ENCODE measurements at places on chromosomes 1 and 21.

GRCh38 chr1:84493747-84494146 lies 12.4 kb upstream of the SPATA1 start:
- DNase-seq: no peak

DNA sequence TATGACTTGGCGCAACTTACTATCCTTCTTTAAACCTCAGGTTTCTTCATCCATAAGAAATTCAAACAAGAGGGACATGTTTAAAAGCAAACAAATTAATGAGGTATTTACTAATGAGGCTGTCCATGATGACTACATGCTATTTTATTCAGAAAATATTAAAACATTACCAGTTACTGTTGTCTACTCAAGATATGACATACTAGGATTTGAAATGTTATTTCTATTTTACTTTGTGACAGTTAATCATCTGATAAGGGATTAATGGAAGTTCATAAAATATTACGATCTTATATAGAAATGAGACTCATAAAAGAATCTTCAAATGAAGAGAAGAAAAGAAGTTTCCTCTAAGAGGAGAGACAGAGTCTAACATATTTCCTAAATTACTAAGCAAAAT lies 80.1 kb downstream of the SPATA6 start:
- no peak for DNase-seq

- DNase-seq: no peak
Observed at GRCh38 chr1:213017447-213018273, 2.0 kb upstream of the ANGEL2 start.

DNA sequence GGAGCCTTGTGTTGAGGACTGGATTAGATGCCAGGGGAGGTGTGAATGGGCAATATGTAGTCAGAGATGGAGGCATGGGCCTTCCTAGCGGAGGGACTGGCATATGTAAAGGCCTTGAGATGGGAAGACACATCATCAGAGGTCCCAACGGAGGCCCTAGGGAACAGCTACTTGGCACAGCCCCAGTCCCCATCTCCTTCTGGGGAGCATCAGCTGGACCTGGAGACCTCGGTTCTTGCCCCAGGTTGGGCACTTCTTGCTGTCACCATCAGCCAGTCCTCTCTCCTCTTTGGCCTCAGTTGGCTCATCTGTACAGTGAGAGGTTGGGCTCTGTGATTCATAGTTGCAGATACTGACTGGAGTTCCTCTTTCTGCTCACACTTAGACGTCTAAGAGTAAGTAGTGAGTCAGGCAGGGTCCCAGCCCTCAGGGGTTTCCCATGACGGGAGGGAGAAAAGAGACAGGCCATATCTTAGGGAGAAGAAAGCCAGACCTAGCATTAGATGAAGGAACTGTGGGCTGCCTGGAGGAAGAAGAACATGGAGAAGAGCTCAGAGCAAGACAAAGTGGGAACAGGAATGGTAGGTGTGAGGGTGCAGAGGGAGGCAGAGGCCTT lies 3.4 kb upstream of the MARCKSL1 start:
- no peak for DNase-seq

DNA sequence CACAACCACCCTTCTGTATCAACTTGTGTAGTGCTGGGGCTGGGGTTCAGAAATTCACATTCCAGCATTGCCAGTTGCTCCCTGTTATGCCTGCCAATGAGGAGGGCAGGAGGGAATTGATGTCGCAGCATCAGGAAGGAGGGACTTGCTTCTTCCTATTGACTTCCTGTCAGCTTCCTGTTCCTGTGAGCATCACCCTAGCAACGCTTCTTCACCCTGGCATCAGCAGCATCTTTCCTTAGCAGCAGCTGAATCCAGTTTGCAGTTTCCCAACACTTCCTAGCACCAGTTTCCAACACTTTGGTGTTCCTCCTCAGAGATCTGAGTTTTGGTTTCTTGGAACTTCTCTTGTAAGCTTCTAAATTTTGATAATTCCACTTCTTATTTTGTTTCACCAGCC lies 8.9 kb upstream of the TRIM62 start:
- DNase-seq: no peak

GRCh38 chr1:243855616-243856318 lies 5.7 kb upstream of the AKT3 start:
- DNase-seq: no peak

DNA sequence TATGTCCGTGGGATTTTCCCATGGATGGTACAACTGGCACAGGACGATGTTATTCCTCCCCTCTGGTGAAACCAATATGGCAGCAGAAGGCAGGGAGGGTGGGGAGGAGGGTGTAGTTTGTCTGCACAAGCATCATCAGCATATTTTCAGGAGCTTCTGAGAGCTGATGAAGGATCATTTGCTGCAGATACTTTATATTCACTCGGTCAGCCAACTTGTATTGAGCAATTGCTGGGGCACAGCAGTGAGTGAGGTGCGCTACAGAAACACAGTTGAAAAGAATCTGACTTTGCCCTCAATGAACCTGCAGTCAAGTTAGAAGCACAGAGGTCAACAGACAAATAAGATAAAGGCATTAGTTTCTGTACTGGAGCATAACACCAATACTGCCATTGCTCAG lies 13.0 kb downstream of the PKP1 start:
- no peak for DNase-seq

DNA sequence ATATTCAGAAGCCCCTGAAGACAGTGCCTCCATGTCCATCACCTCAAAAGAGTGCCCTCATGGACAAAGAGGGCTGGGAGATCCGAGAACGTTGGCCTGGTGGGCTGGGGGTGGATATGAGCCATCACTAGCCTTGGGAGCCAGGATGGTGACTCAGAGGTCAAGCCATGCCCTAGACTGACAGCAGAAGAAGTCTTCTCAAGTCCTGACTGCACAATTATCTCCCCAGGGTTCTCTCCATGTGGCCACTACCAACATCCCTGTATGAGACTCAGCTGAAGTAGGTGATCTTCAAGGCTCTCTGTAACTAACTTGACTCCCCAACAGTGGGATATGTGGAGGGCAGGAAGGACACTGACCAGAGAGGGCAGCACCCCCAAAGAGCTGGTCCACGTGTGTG lies 7.1 kb upstream of the USF1 start:
- DNase-seq: no peak

DNA sequence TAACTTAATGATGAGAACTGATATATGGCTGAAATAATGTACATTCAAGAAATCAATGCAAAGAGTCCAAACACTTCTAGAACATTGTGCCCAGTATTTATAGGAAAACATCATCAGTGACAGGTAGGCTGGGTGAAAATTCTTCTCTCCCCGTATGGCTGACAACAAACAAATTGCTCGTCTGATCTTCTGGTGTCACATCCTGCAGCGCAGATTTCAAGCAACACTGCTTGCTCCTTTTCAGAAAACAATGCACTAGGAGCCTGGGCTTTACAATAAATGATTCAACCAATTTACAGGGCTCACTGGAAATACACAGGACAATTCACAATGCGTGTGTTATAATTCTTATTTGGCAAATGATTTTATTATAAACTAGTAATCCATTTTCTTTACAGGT lies 185.3 kb downstream of the RERE start:
- DNase-seq: no peak

DNA sequence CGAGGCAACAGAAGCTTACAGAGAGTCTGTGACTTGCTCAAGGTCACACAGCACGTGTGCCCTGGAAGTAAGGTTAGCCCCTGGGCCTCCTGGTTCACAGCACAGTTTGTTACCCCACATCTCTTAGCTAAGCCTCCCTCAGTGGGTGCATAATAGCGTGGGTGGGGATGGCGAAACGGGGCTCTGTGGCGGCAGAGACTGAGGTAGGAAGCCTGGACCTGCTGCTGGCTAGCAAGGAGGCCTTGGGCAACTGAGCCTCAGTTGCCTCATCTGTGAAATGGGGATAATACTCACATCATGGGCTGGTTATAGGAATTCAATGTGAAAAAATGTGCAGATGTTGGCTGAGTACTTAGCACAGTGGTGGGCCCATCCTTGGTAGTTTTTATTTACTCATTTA lies 596 bp downstream of the PADI4 start:
- DNase-seq: no peak

GRCh38 chr21:36719614-36720013 lies 20.7 kb downstream of the SIM2 start:
- DNase-seq: no peak

GRCh38 chr1:39525366-39526165 lies 34.1 kb downstream of the BMP8A start:
- no peak for DNase-seq

GRCh38 chr1:212977781-212978645 lies 27.7 kb downstream of the VASH2 start:
- DNase-seq: no peak

DNA sequence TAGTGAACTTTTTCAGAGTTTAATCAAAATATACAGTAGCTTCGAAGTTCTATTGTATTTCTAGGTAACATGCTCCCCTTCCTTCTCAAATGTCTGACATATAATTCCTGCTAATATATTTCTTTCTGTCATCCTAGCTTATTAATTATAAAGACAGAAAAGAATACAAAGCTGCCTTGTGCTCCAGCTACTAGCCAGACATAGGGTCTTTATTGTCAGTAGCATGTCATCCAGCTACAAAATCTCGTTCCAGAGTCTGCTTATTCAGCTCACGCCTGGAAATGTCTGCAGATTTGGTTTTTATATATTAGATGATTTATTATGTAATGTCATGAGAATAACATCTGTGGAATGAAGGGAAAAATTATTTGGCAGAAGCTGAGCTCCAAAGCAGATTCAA lies 1102.8 kb downstream of the BRINP3 start:
- no peak for DNase-seq
